Mammary microvascular endothelial cell (primary cell): ENCODE measurements at places on chromosomes 4 and X. TPM values are rescaled to one million over a fixed set of nuclear protein-coding genes. Genes with fewer than 3 reads are reported as not detected.

TMA16 gene
- total RNA-seq: 32.3 and 33.9 TPM in 2 replicates

KDM6A gene
- total RNA-seq: 11.1 and 12.1 TPM in 2 replicates

NUDT10 gene
- 0.20 and 0.69 TPM in 2 replicates for total RNA-seq

POU4F2 gene
- total RNA-seq: not detected in 2 replicates
